ENCODE measurements at places on chromosomes 2 and 18.

DNA sequence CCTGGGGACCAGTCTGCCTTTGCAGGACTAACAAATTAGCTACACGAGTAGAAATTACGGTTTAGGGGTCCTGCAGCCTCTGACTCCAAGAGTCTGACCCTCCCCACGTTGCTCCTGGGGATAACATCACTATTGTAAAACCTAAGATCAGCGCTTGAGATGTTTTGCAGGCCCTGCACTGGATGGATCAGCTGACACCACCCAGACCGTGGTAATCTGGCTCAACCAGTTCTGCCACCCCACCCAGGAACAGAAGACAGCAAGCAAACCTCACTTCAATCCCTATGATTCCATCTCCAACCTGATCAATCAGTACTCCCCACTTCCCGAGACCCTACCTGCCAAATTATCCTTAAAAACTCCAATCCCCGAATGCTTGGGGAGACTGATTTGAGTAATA lies 31.7 kb downstream of the NGEF start:
- DNase-seq = no peak

DNA sequence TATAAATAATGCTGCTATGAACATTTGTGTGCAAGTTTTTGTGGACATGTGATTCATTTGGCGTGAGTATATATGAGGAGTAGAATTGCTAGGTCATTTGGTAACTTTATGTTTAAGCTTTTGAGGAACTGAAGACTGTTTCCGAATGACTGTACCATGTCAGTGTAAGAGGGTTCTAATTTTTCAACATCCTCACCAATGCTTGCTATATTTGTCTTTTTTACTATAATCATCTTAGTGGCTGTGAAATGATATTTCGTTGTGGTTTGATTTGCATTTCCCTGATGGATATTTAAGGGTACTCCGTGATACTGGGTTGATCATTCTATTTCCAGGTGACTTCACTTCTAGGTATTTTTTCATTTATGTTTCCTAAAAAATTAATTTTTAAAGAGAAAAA lies 241.1 kb downstream of the BCL2 start:
- no peak for DNase-seq

DNA sequence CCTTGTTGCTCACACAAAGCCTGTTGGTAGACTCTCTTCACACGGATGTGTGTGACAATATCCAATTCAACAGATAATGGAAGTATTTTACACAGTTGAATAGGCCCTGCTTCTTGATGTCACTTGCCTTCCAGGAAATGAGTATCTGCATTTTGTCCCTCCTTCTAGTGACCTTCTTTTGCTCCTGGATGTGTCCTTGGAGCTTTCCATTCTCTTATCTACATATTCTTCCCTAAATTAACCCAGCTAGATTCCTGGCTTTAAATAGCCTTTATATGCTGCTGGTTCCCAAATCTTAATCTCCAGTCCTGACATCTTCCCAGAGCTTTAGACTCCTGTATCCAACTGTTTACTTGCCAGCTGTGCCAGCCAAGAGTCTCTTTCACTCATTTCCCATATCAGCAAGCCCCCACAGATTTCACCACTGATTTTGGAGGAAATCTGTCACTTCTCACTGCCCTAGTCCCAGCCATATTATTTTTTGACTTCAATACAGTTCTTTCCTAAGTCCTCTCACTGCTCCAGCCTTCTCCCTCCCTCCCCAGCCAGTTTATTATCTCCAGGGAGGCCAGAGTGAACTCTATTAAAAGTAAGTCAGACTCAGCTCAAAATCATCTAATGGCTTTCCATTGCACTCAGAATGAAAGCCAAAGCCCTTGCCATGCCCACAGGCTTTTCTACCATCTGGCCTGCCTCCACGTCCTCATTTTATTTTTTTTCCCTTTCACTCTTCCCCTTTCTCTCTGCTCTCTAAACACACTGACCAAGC lies 170.0 kb downstream of the PDE11A start:
- no peak for DNase-seq

DNA sequence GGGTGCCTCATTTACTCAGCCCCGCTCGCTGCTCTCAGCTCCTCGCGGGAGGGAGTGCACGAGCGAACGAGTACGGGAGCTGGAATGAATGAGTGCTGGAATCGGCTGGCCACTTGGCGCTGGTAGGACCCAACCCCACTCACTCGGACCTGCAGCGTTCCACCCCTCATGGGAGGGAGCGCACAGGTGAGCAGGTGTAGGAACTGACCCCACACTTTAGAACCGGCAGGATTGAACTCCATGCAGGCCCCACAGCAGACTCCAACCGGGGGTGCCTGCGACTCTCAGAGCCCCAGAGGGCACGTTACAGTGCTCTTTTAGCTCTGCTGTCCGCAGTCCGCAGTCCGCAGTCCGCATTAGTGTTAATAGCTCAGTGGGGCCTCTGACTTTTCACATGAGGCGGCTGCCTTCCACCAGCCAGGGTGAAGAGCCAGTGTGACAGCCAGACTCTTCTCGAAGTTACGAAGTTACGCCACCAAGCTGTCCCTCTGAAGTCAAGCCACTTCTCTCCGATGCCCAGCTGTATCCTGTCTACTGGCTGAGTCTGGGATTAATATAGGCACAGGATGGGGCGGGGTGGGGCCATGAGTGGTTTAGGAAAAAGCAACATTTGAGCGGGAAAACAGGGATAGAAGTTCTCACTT lies 102.7 kb upstream of the ARHGAP15 start:
- no peak for DNase-seq

DNA sequence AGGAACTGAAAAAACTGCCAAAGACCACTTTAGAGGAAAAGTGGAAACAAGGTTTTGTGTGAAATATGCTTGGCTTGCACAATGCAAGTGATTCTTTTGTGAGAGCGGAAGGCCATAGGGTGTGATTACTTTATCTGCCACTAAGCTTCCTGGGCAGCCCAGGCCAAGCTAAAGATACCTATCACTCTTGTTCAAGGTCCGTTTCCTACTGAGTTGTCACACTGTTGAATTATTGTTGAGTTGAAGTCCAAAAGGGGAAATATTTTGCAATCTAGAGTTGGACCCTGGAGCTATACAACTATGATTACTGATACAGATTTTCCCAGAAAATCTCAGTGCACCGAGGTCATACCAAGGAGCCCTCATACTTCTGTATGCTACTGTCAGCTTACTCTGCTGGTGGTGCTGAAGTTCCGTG lies 72.7 kb upstream of the CTAGE1 start:
- no peak for DNase-seq

DNA sequence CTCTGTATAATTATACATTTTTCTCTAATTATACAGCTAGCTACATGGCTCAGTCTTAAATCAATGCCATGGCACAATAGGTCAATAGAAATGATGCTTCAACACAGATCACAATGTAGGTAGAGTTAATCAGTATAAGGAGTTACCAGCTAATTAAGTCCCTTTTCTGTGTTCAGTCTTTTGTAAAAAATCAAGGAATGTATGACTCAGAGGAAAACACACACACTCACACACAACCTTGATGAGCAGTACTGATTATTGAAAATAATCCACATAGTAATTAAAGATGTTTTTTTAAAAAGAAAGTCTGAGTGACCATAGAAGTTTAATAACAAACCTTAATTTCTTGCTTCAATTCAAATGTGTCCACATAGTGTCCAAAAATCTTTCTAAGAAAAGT lies 691.3 kb downstream of the LRP1B start:
- DNase-seq = no peak

DNA sequence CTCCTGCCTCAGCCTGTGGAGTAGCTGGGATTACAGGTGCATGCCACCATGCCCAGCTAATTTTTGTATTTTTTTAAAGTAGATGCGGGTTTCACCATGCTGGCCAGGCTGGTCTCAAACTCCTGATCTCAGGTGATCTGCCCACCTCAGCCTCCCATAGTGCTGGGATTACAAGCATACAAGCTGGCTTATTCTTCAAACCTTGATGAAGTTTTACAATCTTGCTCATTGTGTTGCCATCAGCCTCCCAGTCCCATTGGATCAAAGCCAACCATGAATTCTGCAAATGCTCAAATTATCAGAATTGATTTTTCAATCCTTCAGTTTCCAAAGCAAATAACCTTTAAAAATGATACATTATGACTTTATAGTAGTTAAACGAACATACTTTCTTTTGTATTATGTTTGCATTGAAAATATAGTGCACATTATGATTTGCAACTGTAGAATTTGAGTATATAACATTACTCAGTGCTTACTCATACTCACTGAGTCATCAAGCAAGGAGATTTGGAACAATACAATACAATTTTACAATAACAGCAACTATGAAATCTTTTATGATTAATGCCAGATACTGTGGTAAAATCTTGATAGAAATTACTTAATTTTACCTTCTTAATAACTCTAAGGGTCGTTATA lies 1491.9 kb upstream of the CELF4 start:
- DNase-seq = no peak

DNA sequence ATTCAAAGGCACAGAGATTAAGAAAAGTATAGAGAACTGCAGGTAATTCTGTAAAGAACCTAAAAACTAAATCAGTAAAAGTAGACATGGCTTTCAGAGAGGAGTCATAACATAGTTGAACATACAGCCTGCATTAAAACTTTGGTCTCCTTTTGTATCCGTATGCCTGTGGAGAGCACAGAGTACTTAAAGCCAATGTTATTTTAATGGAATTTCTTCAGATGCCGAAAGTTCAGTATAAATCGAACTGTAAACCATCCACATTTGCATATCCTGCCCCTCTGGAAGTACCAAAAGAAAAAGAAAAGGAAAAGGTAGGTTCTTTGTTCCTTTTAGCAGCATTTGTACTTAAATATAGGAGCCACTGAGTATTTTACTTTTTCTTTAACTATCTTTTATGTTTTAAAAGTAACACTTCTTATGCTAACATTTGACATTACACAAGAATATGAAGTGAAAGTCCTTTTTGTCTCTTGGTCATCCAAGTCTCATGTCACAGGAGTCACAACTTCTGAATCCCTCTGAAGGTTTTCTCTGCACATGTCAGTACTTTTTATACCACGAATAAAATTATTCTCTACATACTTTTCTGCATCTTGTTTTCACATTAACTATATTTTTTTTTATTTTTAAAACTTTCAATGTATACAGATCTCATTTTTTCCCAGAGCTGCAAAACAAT lies 34.9 kb upstream of the ARMC9 start:
- DNase-seq = no peak

DNA sequence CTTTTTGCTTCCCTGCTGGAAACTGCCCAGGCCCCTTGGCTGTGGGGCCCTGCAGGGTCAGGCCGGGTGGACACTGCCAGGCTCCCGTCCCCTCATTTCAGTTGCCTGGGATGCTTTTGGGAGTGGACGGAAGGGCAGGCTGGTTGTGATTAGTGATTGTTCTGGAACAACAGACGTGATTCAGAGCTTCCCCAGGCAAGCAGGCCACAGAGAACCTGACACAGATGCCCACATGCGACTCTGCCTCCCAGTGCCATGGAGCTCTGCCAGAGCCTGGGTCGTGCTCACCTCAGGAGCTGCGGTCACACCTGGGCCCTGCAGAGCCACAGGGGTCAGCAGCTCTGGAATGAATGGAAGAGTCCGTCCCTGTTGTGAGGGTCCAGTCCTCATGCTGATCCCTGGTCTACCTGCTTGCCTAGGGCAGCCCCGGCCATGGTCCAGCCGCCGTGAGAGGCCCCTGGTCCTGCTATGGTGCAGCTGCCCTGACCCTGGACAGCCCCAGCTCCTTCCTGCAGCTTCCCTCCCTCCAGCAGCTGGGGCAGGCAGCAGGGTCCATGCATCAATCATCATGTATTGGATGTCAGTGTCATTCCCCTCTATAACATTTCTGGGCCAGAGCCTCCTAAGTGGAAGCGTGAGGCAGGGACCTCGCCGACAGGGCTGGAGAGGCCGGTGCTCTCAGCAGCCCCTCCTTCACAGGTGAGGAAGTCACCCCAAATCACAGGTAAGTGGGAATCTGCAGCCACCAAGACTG lies 518.6 kb upstream of the MYT1L start:
- DNase-seq = no peak

DNA sequence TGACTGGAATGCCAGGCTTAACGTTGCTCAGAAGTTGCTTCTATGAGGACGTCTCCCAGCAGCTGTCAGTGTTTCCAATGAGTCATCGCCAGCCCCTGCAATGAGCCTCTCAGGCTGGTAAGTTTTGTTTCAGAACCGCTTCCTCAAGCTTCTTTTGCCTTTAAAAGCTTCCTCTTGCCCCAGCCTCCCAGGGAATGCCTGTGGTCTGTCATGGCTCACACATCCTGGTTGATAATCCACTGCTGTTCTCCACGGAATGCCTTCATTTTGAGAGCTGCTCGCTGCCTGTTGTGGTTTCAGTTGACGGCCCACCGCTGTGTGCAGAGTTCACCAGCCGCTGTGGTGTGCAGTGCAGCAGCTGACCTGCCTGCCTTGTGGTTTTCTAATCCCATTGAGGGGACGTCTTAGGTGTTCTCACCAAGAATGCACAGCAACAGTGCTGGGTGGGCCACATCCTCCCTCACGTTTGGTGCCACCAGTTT lies 96.4 kb downstream of the RTP5 start:
- peak; percentile 58 for DNase-seq

DNA sequence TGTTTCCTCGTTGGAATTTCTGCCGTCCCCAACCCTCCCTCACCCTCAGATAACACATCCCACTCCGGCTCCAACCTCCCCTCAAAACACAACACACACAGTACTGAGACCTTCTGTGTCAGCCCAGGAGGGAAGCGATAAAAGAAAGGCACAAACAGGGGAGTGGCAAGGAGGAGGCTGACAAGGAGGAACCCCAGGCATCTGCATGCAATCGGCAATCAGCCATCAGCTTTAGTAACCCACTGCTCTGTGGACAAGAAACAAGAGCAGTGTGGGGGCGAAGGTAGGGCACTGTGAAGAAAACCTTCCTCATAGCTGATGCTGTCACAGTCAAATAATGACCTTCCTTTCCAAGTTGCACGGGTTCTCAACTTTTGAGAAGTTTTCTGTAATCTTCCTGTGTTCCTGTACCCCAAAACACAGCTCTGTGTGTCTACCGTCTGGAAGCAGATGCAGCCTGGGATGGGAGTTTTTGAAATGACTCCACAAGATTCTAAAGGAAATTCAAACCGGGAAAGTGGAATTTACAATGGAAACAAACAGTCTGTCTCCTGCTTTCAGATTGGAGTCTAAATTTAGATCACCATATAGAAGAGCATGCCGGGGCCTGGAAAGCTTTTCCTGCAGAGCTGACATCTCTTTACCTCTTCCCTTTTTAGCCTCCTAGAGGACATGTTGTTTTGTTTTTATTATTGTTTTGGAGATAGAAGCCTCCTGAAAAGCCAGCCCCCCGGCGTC lies 16.4 kb upstream of the LPIN2 start:
- peak; percentile 27 for DNase-seq

DNA sequence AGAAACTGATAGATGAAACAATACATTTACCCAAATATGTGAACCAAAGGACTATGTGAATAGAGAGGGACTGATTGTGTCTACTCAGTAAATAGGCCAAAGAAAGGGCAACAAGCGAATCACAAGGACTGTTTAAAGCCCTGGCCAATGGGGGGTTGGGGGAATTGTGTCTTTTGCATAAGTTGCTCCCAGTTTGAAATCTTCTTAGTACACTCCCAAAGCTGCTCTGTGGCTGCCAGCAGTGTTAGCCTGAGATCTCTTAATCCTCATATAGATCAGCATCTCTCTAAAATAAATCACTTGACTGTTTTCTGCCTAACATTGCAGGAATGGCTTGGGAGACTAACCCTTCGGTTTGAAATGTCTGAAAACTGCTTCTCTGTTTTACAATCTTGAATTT lies 236.4 kb downstream of the PLCL1 start:
- DNase-seq = no peak

Measured in hematopoietic multipotent progenitor cell treated with erythropoietin and hydrocortisone succinate and interleukin-3 and kit ligand, for 8 days (in vitro differentiated cells).